ENCODE measurements at places on chromosomes 16 and 17.

- no peak for DNase-seq
Observed at GRCh38 chr17:70202840-70203239, 33.5 kb downstream of the KCNJ2 start.

DNA sequence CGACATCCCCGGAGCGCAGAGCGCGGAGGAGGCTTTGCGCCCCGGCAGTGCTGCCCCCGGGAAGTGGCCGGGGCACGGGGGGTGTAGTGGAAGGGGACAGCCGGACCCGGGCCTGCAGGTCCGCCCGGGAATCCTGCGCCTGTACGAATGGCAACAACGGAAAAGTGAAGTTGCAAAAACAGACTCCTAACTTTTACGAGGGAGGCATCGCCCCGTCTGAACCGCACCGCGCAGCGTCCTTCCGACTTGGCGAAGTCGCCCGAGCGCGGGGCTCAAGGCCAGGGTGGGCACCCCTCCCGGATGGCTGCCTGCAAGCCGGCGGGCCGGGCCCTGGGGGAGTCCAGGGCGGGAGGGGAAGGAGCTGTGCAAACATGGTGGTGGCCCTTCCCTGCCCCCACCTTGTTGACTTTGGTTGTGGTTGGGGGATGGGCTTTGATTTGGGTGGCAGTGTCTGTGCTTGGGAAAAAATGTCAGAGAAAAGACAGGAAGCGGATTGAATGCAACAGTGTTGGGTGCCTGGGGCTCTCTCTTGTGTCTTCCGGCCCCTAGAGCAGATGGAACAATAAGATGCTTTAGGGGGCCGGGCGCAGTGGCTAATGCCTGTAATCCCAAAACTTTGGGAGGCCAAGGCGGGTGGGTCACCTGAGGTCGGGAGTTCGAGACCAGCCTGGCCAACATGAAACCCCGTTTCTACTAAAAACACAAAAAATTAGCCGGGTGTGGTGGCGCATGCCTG, 675 bp downstream of the RNF213 start:
- peak; percentile 27 for DNase-seq

- no peak for DNase-seq
Observed at GRCh38 chr17:6166492-6167179, 96.5 kb downstream of the WSCD1 start.

- DNase-seq = no peak
Observed at GRCh38 chr17:44599298-44600175, 42.3 kb downstream of the FZD2 start.

DNA sequence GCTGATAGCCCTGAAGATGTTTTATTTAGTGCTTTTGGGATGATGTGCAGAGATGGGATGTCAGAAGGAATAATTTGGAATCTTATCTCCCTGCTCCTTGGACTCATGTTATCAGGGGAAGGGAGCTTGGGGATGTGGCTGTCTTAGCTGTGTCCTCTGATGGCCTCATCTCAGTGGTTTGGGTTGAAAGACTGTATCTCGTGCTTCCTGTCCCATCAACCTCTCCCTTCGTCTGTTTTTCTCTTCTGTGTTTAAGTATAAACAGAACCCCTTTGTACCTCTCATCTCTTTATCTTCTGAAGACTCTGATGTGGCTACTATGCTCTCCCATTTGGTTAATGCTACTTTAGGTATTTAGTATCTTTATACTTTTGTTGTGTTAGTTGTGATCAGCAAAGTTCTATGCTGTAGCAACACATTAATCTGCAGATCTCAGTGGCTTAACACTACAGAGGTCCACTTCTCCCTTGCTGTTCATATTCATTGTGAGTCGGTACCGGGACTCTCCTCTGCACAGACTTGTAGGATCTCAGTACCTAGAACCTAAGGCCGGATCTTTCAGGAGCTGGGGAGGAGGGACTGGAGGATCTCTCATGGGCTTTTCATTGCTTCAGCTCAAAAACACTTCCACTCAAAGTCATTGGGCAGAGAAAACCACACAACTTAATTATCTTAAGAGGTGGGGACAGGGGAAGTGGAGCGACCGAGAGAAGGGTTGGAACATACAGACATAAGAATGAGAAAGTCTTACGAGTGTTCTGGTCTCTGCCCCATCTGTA, 28.8 kb downstream of the PRKCA start:
- no peak for DNase-seq

DNA sequence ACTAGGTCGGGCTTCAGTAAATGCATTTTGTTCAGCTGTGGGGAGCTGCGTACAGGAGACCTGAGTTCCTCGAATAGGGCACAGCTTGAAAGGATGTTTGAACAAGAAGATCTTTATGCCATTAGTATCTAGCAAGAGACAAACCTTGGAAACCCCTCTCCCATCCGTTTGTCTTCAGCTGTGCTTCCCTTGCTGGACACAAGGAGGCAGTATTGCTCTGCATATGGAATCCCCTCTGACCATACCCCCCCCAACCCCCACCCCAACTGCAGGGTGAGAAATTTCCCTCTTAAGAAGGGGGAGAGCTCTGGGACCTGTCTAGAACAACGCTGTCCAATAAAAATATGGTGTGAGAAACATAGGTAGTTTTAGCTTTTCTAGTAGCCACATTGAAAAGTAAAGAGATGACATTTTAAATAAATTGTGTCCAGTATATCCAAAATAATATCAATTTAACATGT, 1.6 kb downstream of the MRM1 start:
- peak; percentile 59 for DNase-seq

Measured in activated CD8-positive, alpha-beta memory T cell treated with anti-CD3 and anti-CD28 coated beads for 4 hours (primary cell).